ENCODE measurements at places on chromosomes 1 and 21. TPM values are rescaled to one million over a fixed set of nuclear protein-coding genes. Genes with fewer than 3 reads are reported as not detected.

The ANGPTL3 gene
- not detected for total RNA-seq

DNA sequence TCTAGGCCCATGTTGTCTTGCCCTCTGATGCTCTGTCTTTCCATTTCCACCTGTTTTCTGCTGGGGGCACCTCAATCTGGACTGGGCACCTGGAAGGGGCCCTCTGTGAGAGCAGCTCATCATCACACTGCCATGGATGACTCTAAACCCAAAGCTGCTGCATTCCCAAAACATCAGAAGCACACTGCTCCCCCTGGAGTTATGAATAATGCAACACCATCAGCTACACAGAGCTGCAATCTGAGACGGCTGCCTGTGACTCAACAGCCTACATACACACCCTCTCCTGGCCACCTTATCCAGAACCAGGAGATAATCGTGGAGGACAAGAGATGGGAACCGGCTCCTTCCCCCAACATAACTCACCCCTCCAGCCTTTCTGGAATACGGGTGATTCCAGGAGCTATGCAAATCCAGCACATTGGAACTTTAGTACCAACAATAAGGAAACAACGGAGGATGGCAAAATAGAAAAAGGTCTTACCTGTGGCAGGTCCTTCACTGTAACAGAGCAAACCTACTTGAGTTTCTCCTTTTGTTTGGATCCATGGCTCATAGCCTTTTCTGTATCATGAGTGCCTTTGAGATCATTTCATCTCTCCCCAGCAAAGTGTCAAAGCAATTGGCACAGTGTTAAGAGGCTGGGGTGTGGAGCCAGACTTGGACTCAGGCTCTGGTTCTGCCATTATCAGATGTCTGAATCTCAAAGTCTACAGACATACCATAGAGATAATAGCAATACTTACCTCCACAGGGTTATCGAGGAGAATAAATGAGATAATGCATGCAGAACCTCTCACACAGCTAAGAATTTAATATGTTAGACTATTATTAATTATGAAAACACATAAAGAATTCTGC, 29.3 kb downstream of the AK2 start:
- DNase-seq: peak; percentile 95

DNA sequence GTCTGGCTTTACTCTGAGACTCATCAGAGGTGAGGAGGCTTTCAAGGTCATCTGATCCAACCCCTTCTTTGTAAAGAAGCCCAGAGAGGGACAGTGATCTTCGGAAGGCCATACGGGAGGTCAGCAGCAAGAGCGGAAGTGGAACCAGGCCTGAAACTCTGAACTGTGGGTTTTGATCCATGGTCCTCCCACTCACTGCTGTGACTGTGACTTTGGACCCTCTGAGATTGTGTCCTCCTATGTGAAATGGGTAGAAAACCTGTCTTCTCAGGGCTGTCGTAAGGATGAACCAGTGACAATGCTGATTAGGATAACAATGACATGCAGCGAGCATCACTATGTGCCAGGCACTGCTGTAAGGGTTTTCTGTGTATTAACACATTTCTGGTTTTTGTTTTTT, 9.8 kb upstream of the DDOST start:
- no peak for DNase-seq

DNA sequence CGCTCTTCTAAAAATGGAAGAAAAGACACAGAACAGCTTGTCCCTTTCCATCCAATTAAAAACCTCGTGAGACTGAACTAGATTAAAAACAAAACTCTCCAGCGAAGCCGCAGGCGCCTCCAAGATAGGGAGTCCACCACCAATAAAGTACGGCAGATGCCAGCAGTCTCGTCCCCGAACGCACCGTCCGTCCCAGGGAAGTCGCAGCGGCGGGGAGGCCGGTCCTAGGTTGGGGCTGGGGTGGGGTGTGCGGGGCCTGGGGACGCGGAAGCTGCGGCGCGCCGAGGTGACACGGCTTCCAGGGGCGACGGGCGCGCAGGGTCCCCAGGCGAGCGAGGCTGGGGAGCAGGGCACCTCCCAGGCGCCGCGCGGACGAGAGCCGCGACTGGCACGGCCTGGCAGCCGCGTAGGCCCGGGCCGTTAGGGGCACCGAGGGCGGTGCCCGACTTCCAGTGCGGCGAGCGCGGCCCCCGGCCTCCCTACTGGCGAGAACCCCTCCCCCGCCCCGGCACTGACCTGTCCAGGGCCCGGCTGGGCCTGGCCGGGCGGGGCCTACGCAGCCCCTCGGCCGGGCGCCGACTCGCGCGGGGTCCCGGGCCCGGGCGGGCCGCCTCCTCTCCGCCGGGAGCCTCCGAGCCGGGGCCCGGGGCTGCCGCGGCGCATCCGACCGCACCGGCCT, 28.3 kb upstream of the A3GALT2 start:
- no peak for DNase-seq

DNA sequence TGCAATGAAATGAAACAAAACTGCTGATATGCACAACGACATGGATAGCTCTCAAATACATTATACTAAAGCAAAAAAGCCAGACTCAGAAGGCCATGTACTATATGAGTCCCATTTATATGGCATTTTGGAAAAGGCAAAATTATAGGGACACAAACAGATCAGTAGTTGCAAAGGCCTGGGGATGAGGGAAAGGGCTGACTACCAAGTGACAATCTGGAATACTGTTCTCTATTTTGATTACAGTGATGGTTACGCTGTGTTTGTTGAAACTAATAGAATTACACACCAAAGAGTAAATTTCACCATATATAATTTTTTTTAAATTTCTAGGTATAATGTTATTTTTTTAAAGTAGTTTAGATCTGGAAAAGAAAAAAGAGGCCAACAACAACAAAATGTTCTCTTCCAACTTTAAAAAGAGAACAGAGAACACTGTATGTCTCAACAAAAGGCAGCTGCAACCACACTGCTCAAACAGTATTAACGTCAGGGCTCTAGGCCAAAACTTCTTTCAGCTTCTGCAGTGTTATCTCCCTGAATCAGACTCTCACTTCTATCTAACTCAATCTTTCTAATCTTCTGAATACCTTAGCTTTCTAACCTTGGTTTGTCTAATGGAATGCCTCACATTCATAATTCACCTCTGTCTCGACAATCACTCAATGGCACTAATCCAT, 75.8 kb downstream of the FOXJ3 start:
- DNase-seq: no peak

The KRTAP7-1 gene
- not detected for total RNA-seq

GRCh38 chr1:47819574-47819888, 177.7 kb downstream of the TRABD2B start:
- DNase-seq: no peak

GRCh38 chr1:83632906-83633305, 366.0 kb downstream of the TTLL7 start:
- no peak for DNase-seq

- DNase-seq: peak; percentile 38
These were observed 66.6 kb upstream of the DYNLT5 start for GRCh38 chr1:66685670-66686069.
